ENCODE measurements at places on chromosomes 13 and 19.
A peak's percentile ranks its signal among the peaks of the same experiment; 100 is the strongest.

- no peak for DNase-seq
These were observed 447 bp downstream of the NFKBIB start for GRCh38 chr19:38900202-38900629.

DNA sequence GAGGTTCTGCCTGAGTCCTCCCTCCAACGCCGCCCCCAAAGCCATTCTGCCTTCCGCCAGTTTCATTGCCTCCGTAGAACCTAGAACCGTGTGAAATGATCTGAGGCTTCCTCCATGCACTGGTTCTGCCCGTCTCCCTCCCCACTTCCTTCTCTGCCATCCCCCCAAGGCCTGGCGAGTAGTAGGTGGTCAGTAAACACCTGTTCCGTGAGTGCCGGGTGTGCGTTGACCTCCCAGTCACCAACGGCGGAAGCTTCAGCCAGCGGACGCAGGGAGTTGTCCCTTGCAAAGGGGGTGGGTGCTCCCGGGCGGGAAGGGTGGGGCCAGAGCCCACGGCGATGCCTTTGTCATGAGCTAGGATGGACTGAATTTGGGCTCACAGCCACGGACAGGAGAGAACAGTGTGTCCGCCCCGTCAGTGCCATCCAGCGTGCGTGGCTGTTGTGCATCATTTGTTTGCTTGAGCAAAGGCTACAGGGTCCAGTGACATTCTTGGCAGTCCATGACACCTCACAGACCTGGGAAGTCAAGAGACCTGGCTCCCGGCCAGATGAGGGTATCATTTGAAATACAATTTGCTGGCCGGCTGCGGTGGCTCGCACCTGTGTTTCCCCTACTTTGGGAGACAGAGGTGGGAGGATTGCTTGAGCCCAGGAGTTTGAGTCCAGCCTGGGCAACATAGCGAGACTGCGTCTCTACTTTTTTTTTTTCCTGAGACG, 43.1 kb downstream of the NFIC start:
- DNase-seq, result no peak

- DNase-seq, result peak; percentile 53
These were observed 24.6 kb downstream of the NOSIP start for GRCh38 chr19:49555600-49556411.

DNA sequence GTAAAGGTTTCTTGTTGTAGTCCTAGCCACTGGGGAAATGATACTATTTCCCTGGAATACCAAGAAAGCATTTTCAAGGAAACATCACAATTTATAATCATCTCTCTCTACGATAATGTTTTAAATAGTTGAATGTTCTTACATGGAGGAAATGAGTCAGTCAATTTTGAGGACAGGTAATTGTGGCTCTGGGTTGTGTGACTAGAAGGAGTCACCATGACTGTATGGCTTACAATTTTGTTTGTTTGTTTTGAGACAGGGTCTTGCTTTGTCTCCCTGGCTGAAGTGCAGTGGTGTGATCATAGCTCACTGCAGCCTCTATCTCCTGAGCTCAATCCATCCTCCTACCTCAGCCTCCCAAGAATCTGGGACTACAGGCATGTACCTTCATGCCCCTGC, 47.4 kb downstream of the COG3 start:
- no peak for DNase-seq

- no peak for DNase-seq
These were observed 174.9 kb downstream of the TNFSF13B start for GRCh38 chr13:108444448-108444847.

GRCh38 chr19:47436712-47437401, 17.5 kb upstream of the MEIS3 start:
- peak; percentile 64 for DNase-seq

- no peak for DNase-seq
These were observed 2.6 kb downstream of the ZNF784 start for GRCh38 chr19:55621673-55622231.
